Hindlimb muscle (tissue), 1 donor: ENCODE measurements at places on chromosomes 12 and 14.

DNA sequence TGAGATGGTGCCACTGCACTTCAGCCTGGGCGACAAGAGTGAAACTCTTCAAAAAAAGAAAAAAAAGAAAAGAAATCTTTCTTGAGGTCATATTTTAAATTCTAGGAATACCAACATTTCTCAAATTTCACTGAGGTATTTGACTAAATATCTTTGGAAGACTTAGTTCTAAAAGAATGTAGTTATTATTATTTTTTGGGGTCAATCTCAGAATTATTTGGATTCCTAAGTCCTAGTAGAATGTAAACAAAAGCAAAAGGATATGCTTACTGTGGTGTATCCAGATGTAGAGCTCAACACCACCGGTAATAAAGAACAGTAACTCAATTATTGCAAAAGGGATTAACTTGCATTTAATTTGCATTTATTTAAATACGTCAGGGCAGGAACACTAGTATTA, 25.0 kb downstream of the PRICKLE1 start:
- no peak for DNase-seq

- no peak for DNase-seq
These were observed 8.2 kb upstream of the BCL11B start for GRCh38 chr14:99280066-99280731.

DNA sequence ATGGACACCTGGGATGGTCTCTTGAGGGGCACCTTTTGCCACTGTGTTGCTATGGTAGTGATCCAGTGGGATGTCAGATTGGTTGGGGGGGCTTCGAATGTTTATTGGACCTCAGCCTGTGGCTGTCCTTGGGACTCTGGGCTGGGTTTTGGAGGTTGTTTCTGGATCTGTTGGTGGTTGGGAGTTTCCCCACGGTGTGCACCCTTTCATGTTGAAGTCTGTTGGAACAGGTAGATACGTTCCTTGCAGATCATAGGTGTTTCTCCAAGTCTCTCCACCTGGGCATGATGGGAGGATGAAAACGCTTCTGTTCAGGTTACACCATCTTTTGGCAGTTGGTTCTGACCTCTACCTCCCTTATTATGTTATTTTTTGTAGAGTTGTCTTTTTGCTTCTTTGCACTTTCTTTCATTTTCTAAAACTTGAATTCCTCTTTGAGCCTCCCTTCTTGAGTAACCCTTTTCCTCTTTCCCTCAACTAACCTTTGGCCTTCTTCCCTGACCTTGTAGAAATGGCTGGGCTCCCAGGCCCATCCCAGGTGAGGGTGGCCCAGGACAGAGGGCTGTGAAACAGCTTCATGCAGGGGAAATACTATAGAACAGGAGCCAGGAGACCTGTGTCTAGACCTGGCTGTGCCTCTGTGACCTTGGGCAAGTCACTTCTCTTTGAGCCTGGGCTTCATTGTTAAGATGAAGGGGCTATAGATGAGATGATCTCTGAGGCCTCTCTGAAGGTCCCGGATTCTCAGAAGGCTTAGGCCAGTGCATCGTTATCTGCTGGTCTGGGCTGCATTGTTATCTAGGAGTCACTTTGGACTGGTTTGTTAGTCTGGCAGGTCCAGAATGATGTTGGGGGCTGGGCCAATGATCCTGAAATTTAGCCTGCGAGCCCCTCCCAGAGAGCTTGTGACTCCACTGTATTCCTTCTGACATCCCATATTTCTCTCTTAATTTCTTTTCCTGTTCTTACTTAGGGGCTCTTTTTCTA, 2.0 kb downstream of the ATN1 start:
- no peak for DNase-seq

- DNase-seq: no peak
These were observed 34.8 kb downstream of the NFKBIA start for GRCh38 chr14:35369701-35370191.

GRCh38 chr12:26097046-26097878, 27.6 kb downstream of the BHLHE41 start:
- peak; percentile 76 for DNase-seq

GRCh38 chr14:65033181-65033580, 46.5 kb downstream of the FNTB start:
- no peak for DNase-seq

- no peak for DNase-seq
These were observed 24.3 kb upstream of the GLIPR1L2 start for GRCh38 chr12:75366629-75367028.

- no peak for DNase-seq
These were observed 186.1 kb downstream of the KTN1 start for GRCh38 chr14:55766071-55766470.

- no peak for DNase-seq
These were observed 1.3 kb downstream of the GPR65 start for GRCh38 chr14:88005978-88006851.

DNA sequence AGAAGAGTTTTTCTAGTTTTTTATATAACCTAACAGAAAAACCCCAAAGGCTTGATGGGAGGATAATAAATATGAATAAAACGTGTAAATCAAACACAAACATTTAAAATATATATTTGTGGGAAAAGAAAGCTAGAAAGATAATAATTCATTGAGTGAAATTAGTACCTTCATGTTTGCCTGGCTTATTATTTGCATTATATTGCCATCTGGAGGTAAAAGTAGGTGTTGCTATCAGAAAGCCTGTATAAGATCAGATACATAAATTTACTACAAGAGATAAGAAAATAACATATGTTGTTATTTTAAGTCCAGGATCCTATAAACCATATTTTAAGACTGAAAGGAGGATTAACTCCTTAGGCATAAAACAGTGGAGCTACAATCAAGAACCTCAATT, 77.7 kb downstream of the NTS start:
- peak; percentile 11 for DNase-seq

GRCh38 chr12:76219806-76220205, 128.4 kb downstream of the BBS10 start:
- no peak for DNase-seq

DNA sequence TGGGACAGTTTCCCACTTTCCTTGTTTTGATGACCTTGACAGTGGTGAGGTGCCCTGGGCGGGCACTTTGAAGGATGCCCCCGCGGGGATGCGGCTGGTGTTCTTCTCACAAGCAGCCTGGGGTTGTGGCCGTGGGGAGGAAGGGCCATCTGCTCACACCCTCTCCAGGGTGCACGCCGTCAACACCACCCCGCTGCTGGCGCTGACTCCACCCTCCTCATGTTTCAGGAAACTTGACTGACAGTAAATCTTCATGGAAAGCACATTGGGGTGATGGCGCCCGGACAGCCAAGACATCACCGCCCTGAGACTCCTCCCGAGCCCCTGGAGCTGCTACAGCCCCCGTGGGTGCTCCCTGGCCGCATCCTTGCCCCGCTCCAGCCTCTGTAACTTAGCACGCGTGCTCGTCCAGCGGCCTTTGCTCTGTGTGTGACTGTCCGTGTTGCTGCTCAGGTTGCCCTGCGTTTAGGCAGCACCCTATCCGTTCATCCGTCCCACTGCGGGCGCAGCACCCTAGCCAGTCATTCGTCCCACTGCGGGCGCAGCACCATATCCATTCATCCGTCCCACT, 150.2 kb upstream of the C14orf180 start:
- DNase-seq: no peak

DNA sequence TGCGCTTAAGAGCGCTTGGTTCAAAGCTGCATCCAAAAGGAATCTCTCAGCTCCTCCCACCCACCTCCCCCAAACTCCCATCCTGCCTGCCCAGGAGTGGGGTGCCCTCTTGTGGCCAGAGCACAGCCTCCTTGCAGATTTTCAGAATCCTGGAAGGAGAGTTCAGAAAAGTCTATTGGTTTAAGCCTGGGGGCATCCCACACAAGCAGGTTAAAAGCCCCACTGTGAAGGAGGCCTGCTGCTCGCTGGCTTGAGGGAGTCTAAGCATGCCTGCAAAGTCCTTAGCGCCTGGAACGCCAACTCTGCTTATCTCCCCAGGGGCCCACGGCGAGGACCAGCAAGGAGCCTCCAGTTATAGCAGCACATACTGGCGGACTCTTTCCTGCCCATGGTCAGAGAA, 297.1 kb downstream of the KSR2 start:
- DNase-seq: no peak

DNA sequence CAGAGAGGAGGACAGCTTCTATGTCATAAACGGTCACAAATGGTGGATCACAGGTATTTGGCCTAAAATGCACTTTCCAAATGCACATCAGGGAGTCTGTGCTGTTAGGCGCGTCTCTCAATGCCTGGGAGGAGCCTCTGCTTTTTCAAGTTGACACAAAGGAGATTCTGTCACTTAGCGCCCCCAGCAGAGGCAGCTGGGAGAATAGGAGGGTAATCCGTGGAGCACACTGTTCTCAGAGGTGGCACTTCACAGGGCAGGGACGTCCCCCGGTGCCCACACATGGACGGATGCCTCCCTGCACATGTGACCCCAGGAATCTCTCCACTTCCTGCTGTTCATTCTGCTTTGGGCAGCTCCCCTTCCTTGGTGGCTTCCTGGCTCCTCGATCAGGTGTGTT, 19.4 kb upstream of the ALDH2 start:
- no peak for DNase-seq

GRCh38 chr14:24270537-24271133, 762 bp downstream of the RABGGTA start:
- no peak for DNase-seq

DNA sequence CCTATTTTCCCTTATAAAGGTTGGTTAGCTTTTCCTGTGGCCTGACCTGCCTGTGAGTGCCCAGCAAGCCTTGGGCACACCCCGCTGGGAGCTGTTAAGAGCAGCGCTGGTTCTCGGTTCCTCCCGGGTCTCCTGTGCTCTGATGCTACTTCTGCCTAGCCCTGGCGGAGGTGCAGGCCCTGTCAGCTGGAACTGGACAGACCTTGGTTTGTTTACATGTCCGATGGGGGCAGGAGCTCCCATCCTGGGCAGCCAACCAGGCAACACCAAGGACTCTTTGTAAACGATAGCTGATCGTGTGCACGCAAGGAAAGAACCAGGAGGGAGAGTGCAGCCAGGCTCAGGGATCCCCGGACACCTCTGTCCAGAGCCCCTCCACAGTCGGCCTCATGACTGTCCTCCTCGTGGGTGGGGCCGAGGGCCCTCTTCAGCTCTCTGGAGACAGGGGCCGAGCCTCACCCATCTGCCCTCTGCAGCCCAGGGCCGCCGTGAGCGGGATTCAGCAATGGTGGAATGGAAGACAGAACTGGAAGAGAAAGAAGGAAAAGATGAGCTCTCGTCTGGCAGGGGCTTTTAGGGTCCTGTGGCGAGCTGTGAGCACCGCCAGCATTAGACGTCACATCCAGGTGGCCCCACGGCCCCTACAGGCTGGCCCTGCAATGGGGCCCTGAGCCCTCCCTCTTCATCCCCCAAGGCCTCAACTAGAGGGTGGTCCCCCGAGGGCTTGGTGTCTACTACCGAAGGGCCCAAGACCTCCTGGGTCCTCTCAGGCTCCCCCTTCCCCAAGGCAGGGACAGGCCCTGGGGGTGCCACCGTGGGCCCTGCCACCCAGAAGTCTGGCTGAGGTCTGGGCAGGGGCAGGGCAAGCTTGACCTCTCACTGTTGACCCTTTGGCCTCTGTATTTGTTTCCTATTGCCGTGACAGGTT, 12.3 kb downstream of the TNFAIP2 start:
- no peak for DNase-seq

DNA sequence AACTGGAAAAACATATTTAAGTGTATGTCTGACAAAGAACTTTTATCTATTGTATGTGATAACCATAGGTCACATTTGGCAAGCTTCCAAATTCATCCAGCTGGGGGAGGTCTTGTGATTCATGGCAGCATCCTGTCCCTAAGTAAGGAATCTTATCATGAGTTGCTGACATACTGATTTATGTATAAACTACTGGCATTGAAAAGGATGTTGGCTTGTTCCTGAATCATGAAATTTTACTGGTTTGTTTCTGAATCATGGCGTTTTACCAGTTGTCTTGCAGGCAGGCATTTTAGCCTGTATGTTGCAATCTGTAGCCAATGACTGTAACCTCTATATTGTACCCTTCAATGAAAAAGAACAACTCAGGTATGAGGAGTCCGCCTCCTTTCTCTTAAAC, 244.8 kb downstream of the IPO8 start:
- no peak for DNase-seq

DNA sequence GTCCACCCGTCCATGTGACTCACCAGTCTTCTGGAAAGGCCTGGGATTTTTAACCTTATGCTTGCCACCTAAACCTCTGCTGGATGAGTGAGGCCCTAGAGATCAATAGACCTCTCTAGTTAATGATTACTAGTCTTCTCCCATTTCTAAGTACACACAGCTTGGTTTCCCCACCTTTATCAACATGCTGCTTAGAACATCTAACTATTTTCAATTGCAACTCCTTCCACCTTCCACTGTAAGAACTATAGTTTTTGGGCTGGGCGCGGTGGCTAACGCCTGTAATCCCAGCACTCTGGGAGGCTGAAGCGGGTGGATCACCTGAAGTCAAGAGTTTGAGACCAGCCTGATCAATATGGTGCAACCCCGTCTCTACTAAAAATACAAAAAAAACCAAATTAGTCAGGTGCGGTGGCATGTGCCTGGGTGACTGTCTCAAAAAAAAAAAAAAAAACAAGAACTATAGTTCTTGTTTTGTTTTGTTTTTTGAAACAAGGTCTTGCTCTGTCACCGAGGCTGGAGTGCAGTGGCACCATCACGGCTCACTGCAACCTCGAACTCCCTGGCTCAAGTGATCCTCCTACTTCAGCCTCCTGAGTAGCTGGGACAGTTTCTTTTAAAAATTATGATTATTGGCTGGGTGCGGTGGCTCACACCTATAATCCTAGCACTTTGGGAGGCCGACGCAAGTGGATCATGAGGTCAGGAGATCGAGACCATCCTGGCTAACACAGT, 18.7 kb upstream of the MDM2 start:
- DNase-seq: no peak

DNA sequence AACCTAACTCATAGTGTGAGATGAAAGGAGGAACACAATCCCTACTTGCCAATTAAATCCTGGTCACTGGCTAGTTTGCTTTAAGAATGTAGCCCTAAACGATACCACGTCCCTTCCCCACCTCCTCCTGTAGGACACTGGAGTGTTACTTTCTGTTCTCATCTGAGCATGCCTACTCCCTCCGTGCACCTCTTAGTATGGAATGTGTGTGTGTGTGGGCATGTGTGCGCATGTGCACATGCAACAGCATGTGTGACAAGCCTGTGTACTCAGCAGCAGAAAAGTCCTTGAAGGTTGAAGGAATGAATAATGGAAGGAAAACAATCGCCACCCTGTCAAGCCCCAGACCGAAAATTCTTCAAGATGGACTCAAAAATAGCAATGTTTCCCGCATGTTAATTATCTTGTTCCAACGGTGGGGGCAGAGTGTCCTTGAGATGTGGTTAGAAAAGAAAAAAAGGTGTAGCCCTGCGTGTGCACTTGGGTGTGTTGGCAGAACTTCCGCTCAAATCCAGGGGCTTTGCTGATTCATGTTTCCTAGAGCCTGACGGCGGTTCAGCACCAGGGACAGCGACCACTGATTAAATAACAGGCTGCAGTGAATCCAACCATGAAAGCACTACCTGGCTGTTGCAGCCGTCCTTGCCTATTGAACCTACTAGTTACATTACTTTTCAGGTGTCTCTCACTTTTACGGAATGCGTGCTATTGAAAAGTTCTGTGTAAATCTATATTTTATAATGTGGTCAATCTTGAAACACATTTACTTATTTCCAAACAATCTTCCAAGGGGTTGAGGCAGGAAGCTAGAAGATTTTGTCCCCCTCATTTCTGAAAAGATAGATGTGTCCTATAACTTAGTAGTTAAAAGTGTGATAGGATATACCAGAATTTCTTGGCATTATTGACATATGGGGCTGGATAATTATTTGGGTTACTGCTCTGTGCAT, 79.8 kb downstream of the SRRM4 start:
- peak; percentile 41 for DNase-seq
